ENCODE measurements at places on chromosomes 4 and X.

DNA sequence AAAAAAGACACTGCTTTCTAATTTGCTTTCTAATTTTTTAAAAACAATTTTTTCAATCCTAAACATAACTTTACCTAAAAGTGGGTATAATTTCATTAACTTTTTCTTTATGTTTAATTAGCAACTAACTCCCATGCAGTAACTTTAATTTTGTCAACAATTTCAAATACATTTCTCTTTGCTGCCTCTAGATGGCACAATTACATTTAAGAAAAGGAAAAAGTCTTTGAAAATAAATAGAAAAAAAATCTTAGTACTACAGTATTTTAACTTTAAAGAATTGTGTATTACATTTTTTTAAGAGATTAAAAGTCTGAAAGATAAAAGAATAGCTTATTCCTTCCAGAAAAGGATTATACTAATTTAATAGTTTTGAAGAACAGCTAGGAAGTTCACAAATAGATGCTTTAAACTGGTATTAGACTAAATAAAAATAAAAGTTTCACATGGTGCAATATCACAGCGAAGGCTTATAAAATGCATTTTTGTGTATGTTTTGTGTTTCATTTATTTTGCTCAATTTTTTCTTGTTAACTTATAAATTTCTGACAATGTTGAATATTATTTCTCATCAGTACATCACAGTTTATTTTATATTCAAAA, 105.1 kb downstream of the ADGRA3 start:
- no peak for DNase-seq

- DNase-seq, result no peak
Observed at GRCh38 chr4:40562208-40562607, 67.5 kb downstream of the RBM47 start.

- no peak for DNase-seq
Observed at GRCh38 chr4:51918251-51918650, 75.3 kb downstream of the DCUN1D4 start.

DNA sequence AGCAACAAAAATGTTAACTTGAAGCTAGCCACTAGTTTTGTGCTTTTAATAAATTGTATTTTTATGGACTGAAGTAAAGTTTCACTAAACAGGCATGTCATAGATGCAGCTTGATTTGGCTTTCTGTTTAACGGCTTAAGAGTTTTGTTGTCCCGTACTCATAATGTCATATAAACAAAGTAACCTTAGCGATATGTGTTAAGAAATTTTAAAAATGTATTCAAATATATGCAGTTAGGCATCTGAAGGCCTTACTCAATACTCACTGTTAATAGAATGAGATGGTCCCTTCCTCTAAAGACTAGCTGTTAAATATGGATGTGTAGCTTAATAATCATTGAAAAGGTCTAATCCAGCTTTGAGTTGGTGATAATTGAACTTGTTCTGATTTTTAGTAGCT, 1.0 kb upstream of the SCLT1 start:
- no peak for DNase-seq

DNA sequence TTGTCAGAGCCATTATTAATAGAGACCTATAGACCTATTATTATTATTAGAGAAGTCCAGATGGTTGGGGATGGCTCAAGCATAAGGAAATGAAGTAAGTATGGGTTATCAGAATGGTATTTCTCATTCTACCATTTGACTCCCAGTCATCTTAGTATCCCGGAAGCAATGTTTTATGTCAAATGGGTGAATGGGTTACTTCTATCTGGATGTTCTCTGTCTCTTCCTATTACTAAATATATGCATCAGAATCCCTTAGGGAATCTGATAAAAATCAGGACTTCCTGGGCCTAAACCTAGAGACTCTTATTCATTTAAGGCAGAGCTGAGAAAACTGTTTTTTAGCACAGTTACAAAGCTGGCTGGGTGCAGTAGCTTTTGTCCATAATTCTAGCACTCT, 149.9 kb downstream of the SLC10A7 start:
- DNase-seq, result no peak

- no peak for DNase-seq
Observed at GRCh38 chr4:80767944-80768343, 262.6 kb upstream of the BMP3 start.

DNA sequence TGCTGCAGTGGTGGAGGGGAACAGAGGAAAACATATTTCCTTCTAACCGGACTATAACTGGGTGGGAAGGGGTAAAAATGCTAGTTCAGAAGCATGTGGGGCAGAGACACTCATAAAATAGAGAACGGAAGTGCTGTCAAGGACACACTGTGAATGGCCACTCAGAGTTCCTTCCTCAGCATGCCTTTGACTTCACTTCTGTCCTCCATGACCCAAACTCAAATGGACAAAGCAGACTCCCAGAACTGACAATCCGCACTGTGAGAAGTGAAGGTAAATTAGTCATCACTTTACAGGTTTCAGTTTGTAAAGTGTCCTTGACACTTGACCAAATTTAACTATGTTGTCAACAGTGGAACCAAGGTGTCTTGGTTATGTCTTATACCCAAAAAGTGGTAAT, 30.2 kb upstream of the ELF2 start:
- no peak for DNase-seq

- no peak for DNase-seq
Observed at GRCh38 chr4:147064856-147065255, 119.2 kb upstream of the TTC29 start.
